Neural crest cell (in vitro differentiated cells): ENCODE measurements at places on chromosomes 6 and 20. TPM values are rescaled to one million over a fixed set of nuclear protein-coding genes. Genes with fewer than 3 reads are reported as not detected.

DNA sequence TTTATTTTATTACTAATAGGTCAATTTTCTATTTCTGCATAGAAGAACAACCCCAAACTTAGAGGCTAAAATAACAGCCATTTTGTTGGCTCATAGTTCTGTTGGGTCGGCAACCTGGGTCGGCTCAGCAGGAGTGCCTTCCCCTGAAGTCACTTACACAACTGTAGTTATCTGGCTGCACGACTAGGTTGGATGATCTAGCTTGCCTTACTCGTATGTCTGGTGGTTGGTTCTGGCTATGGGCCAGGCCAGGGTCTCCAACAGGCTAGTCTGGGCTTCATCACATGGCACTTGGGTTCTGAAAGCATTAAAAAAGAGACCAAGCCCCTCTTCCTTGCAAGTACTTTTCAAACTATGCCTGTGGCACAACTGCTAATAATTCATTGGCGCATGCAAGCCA is 53.5 kb downstream of the STXBP5 start:
- no peak overlapping the region for H3K4me3 ChIP-seq
- peaks cover 28% of the 10 kb centered on the region for H3K36me3 ChIP-seq
- no peak for DNase-seq
- no peaks in the 10 kb centered on the region for H3K27me3 ChIP-seq

The PROKR2 gene
- total RNA-seq, result not detected in 2 replicates

GRCh38 chr6:97215157-97215769 is 67.8 kb downstream of the MMS22L start:
- no peak overlapping the region for H3K27ac ChIP-seq
- H3K4me1 ChIP-seq, result peaks cover 8% of the 10 kb centered on the region
- peaks cover 4% of the 10 kb centered on the region for H3K36me3 ChIP-seq
- peak; percentile 33 for DNase-seq
- no peak overlapping the region for H3K4me3 ChIP-seq

DNA sequence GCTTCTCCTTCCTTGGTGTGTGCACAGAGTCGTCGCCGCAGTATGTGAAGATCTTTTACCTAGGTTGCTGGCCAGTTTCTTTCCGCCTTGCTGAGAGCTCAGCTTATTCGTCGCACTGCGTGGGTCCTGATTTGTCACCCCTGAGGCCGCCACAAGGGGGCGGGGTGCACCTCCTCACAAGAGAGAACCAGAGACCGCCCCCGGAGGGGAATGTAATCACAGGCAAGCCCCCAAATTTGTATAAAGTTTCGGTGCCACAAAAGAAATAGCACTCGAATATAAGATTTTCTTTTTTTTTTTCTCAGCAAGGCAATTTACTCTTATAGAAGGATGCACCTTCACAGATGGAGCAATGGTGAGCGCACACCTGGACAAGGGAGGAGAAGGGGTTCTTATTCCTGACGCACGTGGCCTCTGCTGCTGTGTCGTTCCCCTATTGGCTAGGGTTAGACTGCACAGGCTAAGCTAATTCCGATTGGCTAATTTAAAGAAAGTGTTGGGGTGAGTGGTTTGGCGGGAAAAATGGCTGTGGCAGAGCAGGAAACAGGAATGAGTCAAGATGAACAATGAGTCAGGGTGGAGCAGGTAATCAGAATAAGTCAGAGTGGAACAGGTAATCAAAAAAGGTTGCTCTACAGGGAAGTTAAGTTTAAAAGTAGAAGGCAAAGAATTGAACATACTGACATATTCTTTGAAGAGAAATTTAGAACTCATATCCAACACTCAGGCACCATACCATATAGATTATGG is 19.5 kb downstream of the NCOA3 start:
- no peaks in the 10 kb centered on the region for H3K27me3 ChIP-seq
- no peak overlapping the region for H3K4me3 ChIP-seq
- peaks cover 3% of the 10 kb centered on the region for H3K4me1 ChIP-seq
- no peak for DNase-seq
